ENCODE measurements at places on chromosomes 3 and 15.

DNA sequence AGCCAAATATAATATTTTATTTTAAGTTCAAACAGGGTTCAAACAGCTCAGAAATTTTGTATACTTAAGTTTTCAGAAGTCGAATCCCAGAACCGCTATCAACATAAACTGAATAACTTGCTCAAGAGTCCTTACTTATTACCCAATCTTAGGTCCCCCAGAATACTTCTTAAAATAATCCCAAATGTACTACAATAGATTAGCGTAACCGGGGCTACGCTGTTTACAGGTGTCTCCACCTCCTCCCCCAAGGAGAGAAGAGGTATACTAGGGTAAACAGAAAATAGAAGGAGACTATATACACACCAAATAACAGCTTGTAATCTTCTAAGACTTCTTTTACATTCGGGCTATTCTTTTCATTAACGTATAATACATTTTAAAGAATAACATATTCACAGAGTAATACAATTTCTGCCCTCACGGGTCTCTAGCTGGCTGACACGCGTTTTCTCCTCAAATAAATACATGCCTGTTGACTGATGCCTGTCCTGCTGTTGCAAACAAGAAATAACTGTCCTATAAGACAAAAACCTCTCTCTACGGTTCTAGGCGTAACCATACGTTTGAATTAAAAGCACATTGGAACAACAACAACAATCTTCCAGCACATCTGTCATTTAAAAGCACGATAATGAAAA is 1.3 kb downstream of the DENND4A start:
- peak; percentile 77 for DNase-seq

DNA sequence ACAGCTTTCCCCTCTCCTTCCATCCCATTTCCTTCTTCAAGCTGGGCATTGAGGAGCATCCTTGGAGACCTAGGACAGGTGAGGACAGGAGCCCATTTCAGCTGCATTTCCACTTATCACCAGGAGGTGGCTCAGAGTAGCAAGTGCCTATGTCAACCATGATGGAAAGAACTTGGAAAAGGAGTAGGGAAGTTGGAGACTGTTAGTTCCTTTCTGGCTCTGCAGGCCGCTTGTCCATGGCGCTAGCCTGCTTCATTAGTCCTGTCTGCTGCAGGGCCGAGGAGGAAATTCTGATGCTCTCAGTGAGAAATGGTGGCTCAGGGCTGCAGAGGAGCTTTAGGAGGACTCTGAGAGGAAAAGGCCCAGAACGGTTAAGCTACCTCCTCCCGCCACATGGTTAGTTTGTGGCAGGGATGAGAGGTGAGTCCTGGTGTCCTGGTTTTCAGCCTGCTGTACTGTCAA is 7.0 kb upstream of the CD276 start:
- DNase-seq: peak; percentile 87

GRCh38 chr15:40793216-40793989 is 13.5 kb upstream of the ZFYVE19 start:
- DNase-seq: no peak

GRCh38 chr15:78374436-78375393 is 34.6 kb downstream of the CRABP1 start:
- no peak for DNase-seq

GRCh38 chr3:2684046-2684445 is 426.1 kb downstream of the IL5RA start:
- DNase-seq: no peak

DNA sequence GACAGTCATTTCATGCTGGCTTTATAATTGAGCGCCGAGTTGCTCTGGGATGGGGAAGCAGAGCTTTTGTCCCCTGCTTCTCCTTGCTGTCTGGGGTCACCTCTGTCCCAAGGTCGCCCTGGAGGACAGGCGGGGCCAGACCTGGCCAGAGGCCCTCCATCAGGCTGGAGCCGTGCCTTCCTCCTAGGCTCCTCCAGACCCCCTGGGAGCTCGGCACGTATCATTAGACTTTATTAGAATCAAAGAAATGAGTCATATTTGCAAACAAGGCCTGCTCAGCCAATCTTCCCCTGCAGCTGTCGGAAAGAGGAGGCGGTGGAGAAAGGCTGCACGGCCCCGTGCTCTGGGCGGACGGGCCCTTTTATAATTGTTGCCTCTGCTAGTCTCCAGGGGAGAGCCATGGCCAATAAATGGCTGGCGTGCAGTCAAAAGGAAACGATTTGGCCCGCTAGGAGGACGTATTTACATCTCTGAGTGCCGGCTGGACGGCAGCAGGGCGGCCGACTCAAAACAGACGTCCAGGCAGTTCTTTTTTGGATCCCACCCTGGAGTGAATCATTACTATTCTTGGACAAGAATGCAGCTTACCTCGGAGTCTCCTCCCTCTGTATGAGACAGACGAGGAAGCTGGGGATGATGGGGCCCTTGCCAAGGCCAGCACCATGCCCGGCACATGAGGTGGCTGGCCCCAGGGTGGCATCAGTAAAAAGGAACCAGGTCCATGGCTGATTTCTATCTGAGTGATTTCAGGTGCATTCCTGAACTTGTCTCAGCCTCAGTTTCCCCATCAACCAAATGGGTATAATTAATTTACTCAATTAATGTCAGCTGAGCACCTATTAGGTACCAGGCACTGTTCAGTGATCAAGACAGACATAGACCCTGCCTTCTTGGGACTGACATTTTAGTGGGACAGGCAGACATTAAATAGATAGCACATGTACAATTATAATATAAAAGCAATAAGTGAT is 50.6 kb downstream of the SLC6A6 start:
- DNase-seq: no peak

- DNase-seq: peak; percentile 57
Observed at GRCh38 chr3:102129760-102130608, 280.7 kb downstream of the NFKBIZ start.

DNA sequence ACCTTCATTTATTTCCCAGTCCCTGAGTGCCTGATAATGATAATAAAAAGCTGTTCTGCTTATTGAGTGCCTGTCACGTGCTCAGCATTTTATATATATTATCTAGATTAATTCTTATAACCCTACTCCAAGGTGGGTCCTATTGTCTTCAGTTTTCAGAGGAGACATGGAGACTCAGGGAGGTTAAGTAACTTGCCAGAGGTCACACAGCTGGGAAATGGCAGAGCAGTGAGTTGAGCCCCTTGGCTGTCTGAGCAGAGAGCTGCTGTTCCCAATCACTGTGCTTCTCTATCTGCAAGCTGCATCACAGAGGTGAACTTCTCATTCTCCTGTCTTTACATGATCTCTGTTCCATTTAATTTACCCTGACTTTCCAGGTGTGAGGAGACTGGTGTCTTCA is 32.3 kb upstream of the MRPS22 start:
- no peak for DNase-seq

GRCh38 chr15:27170851-27171250 is 199.9 kb downstream of the GABRG3 start:
- DNase-seq: no peak

DNA sequence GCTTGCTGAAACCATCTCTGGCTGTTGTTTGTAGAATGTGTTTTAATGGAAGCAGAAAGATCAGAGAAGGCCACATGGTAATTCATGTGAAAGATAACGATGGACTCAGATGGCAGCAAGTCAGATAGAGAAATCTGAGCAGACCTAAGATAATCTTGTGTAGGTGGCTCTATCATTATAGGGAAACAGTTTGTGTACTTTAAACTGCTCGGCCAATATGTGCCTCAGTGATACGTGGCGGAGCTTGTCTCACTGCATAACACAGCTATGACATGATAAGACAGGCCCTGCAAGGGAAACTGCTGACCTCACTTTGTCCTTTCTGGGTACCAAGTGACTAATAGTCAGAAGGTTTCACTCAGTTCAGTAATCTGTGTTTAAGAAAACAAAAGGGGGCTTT is 51.0 kb downstream of the MME start:
- no peak for DNase-seq

DNA sequence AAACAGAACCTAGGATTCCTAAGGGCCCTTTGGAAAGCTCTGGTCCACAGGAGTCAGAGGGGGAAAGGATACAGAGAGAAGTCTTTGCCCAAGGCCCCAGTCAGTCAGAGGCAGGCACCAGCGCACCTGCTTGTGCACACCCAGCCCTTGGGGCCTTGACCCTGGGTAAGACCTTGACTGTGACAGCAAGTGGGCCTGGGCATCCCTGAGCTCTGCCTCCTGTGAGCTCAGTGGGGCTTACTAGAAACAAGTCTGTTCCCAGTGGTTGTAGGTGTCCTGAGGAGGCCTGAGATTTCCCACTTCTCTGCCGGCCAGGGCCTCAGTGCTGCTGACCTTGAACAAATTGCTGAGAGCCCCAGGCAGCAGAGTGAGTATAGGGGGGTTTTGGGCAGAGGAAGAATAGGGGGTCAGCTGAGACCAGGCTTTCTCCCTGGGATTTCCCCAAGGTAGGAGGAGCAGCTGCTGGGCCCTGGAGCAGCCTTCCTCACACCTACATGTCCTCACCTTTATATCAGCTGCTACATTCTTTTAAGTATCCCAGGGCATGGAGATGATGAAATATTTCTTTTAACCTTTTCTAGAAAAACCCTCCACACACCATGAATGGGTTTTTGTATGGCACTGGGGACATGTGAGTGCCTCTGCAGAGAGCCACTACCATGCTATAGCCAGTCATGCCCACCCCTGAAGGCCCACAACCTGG is 9.7 kb upstream of the DAG1 start:
- no peak for DNase-seq

DNA sequence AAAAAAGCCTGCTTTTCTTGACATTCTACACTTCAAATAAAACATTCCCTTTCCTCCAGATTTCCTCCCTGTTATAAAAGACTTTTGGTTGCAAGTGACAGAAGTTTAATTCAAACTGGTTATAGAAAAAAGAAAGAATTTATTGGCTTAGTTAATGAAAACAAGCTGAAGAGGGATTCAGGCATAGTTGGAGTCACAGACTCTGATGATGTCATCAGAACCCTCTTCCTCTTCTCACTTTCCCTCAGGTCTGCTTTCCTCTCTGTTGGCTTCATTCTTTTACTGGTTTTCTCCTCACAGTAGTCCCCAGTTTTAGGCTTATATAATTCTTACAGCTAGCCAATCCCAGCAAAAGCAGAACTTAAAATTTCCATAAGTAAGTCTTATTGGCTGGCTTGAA is 32.0 kb upstream of the MBNL1 start:
- peak; percentile 50 for DNase-seq

DNA sequence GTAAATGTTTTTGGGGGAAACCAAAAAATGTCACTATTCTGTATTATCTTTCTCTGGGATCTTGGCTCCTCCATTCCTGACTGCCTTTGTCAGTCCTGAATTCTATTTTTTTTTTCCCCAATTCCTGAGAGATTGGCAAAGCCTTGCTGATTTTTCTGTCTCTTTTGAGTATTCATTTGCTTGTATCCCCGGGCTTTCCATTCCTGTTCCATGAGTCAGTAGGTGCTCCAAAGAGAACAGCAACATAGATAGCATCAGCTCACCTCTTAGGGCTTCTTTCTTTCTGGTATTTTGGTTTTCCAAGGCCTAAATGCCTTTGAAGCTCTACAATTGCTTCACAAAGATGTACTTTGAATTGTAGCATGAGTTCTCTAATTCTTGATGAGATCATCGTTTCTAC is 271.7 kb upstream of the LRRC3B start:
- DNase-seq: no peak

DNA sequence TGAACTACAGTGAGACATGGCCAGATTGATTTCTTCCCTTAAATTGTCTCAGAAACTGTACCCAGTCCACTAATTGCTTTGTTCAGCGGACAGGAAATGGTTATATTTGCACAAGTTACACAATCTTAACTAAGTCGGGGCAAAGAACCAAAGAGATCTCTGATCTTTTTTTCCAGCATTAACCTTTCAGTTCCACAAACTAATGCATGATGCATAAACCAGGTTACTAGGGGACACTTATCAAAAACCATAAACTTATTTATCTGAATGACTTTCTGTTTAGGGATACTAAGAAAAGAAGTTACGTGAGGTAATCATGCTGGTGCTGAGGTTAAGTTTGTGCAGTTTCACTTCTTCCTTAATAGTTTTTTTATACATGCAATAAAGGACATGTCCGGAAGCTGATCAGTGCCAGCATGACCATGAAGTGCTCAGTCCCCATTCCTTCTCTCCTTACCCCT is 22.4 kb downstream of the FNDC3B start:
- no peak for DNase-seq

DNA sequence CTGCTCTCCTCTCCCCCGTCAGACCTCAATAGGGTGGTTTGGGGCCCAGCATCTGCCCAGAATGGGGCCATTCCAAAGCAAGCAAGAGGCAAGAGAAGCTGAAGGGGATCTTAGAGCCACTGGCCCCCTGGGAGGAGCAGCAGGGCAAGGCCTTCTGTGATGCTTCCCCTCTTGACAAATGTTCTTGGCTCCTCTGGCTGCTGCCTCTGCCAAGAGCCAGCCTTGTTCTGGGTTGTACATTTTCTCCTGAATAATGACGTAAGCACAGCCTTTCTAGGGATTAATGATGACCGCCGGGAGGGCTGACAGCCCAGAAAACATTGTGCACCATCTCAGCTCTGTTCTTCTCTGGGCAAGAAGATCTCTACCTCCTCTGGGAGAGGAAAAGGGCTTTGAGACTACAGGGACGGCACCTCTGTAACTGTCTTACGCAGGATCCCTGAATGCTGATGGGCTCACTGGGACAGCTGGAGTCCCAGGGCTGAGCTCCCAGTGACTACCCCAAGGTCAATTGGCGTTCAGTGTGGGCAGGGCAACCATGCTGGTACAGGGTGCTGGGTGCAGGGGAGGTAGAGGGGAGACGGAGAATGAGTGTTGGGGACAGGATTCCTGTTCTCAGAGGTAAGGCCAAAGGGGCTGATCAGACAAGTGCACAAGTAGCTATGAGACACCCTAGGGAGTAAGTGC is 253.3 kb downstream of the FAM43A start:
- no peak for DNase-seq

GRCh38 chr3:123344907-123345594 is 103.8 kb downstream of the ADCY5 start:
- no peak for DNase-seq

GRCh38 chr3:113552851-113553250 is 20.5 kb downstream of the SIDT1 start:
- DNase-seq: peak; percentile 66

DNA sequence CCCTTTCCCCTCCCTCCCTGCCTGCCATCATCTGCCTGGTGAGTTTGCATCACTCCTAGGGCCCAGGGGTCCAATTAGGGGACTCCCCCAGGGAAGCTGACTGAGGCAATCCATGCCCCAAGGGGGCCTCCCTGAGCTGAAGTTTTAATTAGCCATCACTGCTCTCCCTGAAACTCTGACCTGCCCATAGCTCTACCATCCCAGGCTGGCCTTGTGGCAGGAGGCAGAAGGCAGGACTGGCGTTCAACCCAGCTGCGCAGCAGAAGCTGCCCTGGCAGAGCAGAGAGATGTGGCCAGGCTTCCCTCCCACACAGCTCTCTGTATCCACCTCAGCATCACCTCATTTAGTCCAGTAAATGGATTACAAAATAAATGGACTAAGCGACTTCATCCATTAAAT is 7.7 kb upstream of the C15orf39 start:
- no peak for DNase-seq

GRCh38 chr3:155560594-155560993 is 184.3 kb downstream of the PLCH1 start:
- no peak for DNase-seq

DNA sequence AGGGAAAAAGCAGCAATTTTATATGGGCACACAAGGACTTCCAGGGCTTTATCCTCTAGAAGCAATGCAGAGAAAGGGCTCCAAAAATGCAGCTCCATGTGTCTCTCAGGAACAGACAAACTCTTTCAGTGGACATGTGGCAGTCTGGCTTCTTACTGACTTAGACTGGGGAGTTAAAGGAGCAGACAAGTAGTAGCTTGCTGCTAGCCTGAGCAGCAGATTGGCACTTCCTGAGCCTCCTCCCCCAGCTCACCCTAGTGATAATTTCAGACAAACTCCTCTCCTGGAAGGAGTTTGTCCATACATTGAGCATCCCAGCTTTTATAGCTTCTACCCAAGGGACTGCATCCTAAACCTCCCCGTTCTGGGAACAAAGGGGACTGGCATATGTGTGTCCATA is 101.7 kb upstream of the MANF start:
- DNase-seq: no peak

Data from activated CD4-positive, alpha-beta T cell treated with anti-CD3 and anti-CD28 coated beads, Interleukin-2, amount 10 ng/mL, durations not matched to agents 24 days and 14 days (primary cell).